Stimulated activated CD4-positive, alpha-beta T cell treated with anti-CD3 and anti-CD28 coated beads, Interleukin-1b, Interleukin-23, amount 100 ng/mL, for 24 hours (primary cell): ENCODE measurements at places on chromosomes 12 and 14.

GRCh38 chr12:22733756-22734155 is 108.8 kb downstream of the ETNK1 start:
- DNase-seq = no peak

DNA sequence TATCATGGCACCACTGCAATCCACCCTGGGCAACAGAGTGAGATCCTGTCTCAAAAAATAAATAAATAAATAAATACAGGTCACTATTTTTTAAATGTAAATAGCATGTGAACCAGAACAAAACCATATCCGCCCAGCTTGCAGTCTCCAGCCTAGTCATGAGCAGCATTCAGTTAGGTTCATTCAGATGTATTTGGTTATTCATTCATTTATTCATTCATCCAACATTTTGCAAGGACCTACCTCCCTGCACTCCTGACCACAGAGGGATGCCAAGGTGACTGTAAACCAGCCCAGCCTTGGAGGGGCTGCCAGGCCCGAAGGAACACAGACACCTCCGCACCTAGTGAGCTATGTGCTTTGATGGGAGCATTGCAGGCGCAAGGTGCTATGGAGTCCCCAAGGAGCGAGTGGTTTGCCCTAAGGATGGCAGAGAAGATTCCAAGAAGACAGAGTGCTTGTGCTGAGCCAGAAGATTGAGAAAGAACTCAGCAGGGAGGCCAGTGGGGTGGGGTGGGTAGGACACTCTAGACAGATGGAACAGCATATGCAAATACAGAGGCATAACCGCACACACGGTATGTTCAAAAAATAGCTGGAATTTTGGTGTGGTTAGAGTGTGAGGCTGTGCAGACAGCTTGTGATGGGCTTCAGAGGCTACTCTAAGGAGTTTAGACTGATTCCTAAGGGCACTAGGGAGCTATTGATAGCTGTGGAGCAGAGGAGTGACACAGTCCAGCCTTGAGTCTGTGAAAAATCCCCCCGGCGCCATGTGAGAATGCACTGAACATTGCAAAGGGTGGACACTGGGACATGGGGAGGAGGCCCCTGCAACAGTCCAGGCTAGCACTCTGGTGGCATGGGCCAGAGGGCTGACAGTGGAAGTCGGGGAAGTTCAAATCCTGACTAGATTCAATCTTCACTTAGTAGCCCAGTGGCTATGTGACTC is 11.7 kb downstream of the DTX1 start:
- DNase-seq = no peak

DNA sequence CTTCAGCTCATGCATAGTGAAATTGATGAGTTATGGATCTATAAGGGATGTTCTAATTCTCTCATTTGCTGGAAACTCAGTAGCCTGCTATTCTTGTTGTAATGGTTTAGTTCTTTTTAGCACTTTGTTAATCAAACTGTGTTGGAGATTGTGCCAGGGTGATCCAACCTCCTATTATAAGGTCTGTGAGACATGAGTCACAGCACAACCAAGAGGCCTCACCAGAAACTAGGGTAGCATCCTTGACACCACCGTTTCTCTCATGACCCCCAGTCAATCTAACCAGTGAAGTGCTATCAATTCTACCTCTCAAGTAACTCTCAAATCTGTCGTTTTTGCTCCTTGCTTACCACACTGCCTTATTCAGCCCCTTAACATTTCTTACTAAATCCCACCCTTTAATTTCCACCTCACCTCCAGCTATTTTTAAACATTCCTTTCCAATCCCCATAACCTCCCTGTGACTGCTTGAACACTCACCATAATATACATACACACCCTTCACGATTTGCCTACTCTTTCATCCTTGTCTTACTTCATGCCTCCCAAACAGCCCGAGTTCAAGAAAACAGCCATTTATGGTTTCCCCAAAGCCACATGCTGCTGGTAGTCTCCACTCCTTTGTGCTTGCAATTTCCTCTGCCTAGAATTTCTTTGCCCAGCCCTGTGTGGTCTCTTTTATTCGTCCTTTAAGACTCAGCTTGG is 53.9 kb upstream of the NUDT4 start:
- no peak for DNase-seq

GRCh38 chr14:51284241-51284640 is 44.2 kb downstream of the TMX1 start:
- no peak for DNase-seq

- DNase-seq = no peak
Observed at GRCh38 chr12:31482816-31483215, 108.1 kb downstream of the DENND5B start.

GRCh38 chr12:11729008-11729407 is 79.5 kb downstream of the ETV6 start:
- no peak for DNase-seq

GRCh38 chr12:21800011-21800410 is 25.5 kb upstream of the KCNJ8 start:
- no peak for DNase-seq
